ENCODE measurements at places on chromosomes 7 and 10. TPM values are rescaled to one million over a fixed set of nuclear protein-coding genes. Genes with fewer than 3 reads are reported as not detected.

- no peaks in the 10 kb centered on the region for H3K4me1 ChIP-seq
- no peak for DNase-seq
- H3K4me3 ChIP-seq, result no peak overlapping the region
- no peaks in the 10 kb centered on the region for H3K36me3 ChIP-seq
These were observed 59.8 kb upstream of the OPN4 start for GRCh38 chr10:86594535-86594934.

ABLIM1 gene
- total RNA-seq, result 34.6 TPM

IFIT5 gene
- total RNA-seq, result 1.6 TPM

DNA sequence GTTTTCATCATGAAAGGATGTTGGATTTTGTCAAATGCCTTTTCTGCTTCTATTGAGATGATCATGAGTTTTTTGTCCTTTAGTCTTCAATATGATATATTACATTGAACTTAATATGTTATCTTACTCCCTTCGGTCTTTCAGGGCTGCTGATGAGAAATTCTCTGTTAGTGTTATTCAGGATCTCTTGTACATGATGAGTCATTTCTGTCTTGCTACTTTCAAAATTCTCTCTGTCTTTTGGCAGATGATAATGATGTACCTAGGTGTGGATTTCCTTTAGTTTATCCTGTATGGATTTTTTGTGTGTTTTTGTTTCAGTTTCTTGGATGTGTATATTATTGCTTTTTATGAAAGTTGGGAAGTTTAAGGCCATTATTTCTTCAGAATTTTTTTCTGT lies 320.9 kb upstream of the NPSR1 start:
- no peak overlapping the region for H3K27ac ChIP-seq
- H3K4me3 ChIP-seq, result no peak overlapping the region
- no peak for DNase-seq
- H3K4me1 ChIP-seq, result no peaks in the 10 kb centered on the region
- H3K27me3 ChIP-seq, result no peaks in the 10 kb centered on the region

DNA sequence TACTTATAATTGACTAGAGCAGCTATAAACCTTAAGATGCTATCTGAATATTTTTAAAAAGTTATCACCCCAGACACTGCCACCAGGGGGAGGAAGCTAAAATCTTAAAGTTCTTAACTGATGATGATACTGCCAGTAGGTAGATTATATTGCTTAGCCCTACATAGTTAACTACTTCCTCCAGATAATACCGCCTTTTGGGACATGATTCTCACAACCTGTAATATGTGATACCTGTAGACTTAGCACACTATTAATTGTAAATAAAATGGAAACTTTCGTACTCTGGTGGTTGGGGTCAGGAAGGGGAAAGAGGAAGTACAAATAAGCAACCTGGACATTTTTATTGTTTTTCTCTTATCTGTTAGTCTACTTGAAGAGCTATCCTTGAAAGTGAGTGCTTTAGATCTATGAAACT lies 268.9 kb downstream of the ADK start:
- no peaks in the 10 kb centered on the region for H3K36me3 ChIP-seq
- H3K4me1 ChIP-seq, result peaks cover 12% of the 10 kb centered on the region
- H3K4me3 ChIP-seq, result no peak overlapping the region

- H3K4me3 ChIP-seq, result no peak overlapping the region
- H3K4me1 ChIP-seq, result peaks cover 12% of the 10 kb centered on the region
- H3K27me3 ChIP-seq, result no peaks in the 10 kb centered on the region
- no peaks in the 10 kb centered on the region for H3K36me3 ChIP-seq
These were observed 71.5 kb downstream of the WAPL start for GRCh38 chr10:86449926-86450558.

- H3K27ac ChIP-seq, result no peak overlapping the region
- peaks cover 8% of the 10 kb centered on the region for H3K36me3 ChIP-seq
- DNase-seq, result peak; percentile 16
- H3K27me3 ChIP-seq, result no peaks in the 10 kb centered on the region
- H3K4me3 ChIP-seq, result no peak overlapping the region
These were observed 29.1 kb downstream of the WDR37 start for GRCh38 chr10:1085258-1085657.

GRCh38 chr7:501526-501925 lies 18.1 kb downstream of the PDGFA start:
- H3K27me3 ChIP-seq, result no peaks in the 10 kb centered on the region
- no peak for DNase-seq
- H3K27ac ChIP-seq, result no peak overlapping the region
- H3K36me3 ChIP-seq, result peaks cover 6% of the 10 kb centered on the region
- H3K4me1 ChIP-seq, result peaks cover 81% of the 10 kb centered on the region
- H3K4me3 ChIP-seq, result no peak overlapping the region

FANK1 gene
- total RNA-seq, result 1.0 TPM

DNA sequence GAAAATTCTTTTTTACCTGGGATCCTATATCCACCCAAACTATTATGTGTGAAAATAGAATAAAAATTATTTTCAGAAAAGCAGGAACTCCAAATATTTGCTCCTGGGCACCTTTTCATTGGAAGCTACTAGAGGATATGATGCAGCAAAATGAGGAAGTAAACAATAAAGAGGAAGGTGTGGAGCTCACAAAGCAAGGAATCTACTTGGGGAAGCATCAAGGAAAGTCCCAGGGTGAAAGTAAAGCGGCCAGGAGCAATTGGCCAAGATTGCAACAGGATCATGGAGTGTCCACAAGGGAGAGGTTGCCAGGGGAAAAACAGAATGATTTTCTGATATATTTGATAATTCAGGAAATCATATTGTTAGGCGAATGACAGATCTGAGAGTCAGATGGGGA lies 80.8 kb downstream of the CARD11 start:
- no peaks in the 10 kb centered on the region for H3K27me3 ChIP-seq
- H3K4me3 ChIP-seq, result no peak overlapping the region
- no peaks in the 10 kb centered on the region for H3K36me3 ChIP-seq
- H3K27ac ChIP-seq, result no peak overlapping the region

DNA sequence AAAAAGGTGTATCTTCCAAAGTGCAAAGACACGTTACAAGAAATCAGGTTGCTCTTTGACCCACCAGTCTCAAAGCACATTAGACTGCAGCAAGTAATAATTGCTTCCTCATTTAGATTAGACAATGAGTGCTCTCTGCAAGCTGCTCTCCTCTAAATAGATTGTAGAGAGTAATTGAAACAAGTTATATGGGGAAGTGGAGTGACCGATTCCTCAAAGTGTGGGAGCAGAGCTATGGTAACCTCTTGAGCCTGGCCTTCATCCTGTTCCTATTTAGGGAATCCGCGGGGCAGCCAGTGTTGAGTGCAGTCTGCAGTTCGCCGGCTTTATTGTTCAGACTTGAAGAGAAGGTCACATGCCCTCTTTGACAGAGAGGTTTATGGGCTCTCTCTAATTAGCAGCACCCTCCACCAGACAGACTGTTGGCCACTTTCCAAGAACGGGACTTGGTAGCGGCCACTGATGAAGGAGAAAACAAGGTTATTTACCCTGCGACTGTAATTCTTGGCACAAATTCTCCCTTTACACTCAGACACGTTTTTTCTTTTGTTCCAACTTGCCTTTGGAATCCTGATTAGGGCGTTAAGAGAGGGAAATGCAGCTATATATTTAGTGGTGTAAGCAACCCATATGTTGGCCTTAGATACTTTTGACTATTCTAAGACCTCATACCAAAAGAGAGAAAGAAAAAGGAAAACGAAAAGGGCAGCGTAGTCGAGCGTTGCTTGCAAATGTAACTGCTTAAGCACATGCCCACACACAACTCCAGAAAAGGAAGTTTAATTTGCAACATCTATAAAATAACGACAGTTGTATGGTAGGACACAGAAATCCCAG lies 107.5 kb downstream of the REEP3 start:
- peak; percentile 73 for DNase-seq
- H3K27me3 ChIP-seq, result no peaks in the 10 kb centered on the region
- peaks cover 18% of the 10 kb centered on the region for H3K4me1 ChIP-seq
- peak overlapping the region; percentile 99 for H3K27ac ChIP-seq
- H3K36me3 ChIP-seq, result no peaks in the 10 kb centered on the region

DNA sequence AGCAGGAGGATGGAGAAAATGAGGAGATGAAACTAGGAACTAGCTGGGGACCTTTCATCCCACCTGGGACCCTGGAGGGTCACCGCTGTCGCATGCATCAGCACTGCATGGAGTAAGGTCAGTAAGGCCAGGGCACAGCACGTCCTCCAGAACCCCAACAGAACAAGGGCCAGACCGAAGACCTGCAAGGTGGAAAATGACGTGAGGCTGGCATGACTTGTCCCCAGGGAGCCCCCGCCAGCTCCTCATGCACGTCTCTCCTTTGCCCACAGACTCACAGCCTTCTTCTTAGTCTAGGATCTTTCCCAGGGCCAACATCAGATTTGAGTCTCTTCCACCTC lies 4.7 kb downstream of the ZNF488 start:
- peaks cover 32% of the 10 kb centered on the region for H3K4me1 ChIP-seq
- no peak for DNase-seq
- H3K36me3 ChIP-seq, result no peaks in the 10 kb centered on the region
- H3K27ac ChIP-seq, result no peak overlapping the region
- no peak overlapping the region for H3K4me3 ChIP-seq
- no peaks in the 10 kb centered on the region for H3K27me3 ChIP-seq

GRCh38 chr10:8628351-8628750 lies 573.9 kb downstream of the GATA3 start:
- H3K36me3 ChIP-seq, result no peaks in the 10 kb centered on the region
- no peaks in the 10 kb centered on the region for H3K4me1 ChIP-seq
- H3K4me3 ChIP-seq, result no peak overlapping the region

GRCh38 chr10:103278862-103279298 lies 1.9 kb downstream of the INA start:
- H3K4me1 ChIP-seq, result peaks cover 12% of the 10 kb centered on the region
- no peak overlapping the region for H3K4me3 ChIP-seq
- peak; percentile 37 for DNase-seq
- H3K36me3 ChIP-seq, result no peaks in the 10 kb centered on the region
- no peak overlapping the region for H3K27ac ChIP-seq

OR6V1 gene
- total RNA-seq, result not detected

- no peaks in the 10 kb centered on the region for H3K4me1 ChIP-seq
- DNase-seq, result no peak
- no peak overlapping the region for H3K4me3 ChIP-seq
- no peak overlapping the region for H3K27ac ChIP-seq
- H3K36me3 ChIP-seq, result no peaks in the 10 kb centered on the region
- no peaks in the 10 kb centered on the region for H3K27me3 ChIP-seq
These were observed 453.0 kb downstream of the SORCS3 start for GRCh38 chr10:105094048-105094447.

DNA sequence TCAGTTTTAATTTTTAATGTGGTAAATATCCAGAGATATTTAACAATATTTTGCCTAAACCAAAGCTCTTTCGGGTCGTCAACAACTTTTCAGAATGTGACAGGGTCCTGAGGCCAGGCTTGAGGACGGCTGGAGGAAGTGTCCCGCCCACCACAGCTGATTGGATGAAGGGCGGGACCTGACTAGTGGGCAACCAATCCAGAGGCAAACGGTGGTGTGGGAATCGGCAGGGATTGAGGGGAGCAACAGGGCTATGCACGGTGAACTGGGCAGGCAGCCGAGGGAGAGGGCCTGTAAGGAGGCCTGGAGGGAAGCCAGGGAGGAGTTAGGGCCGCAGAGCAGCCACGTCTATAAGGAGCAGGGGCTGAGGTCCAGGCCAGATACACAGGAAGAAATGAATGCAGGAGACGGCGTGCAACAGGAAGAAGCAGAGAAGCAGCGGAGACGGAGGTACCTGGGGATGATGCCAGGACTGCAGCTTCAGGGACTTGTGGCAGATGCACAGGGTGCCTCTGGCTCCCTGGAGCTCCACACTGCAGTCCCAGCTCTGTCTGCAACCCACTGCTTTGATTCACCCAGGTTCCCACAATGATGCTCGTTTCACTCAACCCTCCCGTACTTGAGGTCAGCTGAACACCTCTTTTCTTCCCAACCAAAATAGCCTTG lies 46.1 kb upstream of the ZMIZ1 start:
- H3K4me1 ChIP-seq, result peaks cover 44% of the 10 kb centered on the region
- H3K4me3 ChIP-seq, result no peak overlapping the region

- no peak for DNase-seq
- H3K27ac ChIP-seq, result no peak overlapping the region
- no peak overlapping the region for H3K4me3 ChIP-seq
- H3K4me1 ChIP-seq, result no peaks in the 10 kb centered on the region
- H3K27me3 ChIP-seq, result no peaks in the 10 kb centered on the region
These were observed 71.1 kb downstream of the ADAM22 start for GRCh38 chr7:88005191-88005590.

LIPJ gene
- 0.99 TPM for total RNA-seq

GRCh38 chr10:44906486-44906885 lies 4.7 kb upstream of the TMEM72 start:
- DNase-seq, result no peak
- H3K36me3 ChIP-seq, result no peaks in the 10 kb centered on the region
- peaks cover 38% of the 10 kb centered on the region for H3K4me1 ChIP-seq
- H3K27ac ChIP-seq, result no peak overlapping the region
- H3K4me3 ChIP-seq, result no peak overlapping the region
- no peaks in the 10 kb centered on the region for H3K27me3 ChIP-seq

TMEM140 gene
- total RNA-seq, result 4.0 TPM

GRCh38 chr10:35237766-35238512 lies 98.4 kb upstream of the CCNY start:
- no peak for DNase-seq
- H3K27me3 ChIP-seq, result no peaks in the 10 kb centered on the region
- no peak overlapping the region for H3K27ac ChIP-seq
- H3K36me3 ChIP-seq, result no peaks in the 10 kb centered on the region
- H3K4me1 ChIP-seq, result no peaks in the 10 kb centered on the region

DNA sequence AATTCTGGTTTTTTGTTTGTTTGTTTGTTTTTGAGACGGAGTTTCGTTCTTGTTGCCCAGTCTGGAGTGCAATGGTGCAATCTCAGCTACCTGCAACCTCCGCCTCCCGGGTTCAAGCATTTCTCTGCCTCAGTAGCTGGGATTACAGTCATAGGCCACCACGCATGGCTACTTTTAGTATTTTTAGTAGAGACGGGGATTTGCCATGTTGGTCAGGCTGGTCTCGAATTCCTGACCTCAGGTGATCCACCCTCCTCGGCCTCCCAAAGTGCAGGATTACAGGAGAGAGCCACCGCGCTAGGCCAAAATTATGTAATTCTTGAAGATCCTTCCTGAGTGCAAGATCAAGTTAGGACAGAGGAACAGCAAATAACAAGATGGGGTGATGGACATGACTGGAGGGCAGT lies 719 bp downstream of the ZNF33B start:
- H3K4me3 ChIP-seq, result peak overlapping the region; percentile 67
- peak; percentile 14 for DNase-seq
- H3K36me3 ChIP-seq, result peaks cover 2% of the 10 kb centered on the region
- peak overlapping the region; percentile 99 for H3K27ac ChIP-seq
- peaks cover 66% of the 10 kb centered on the region for H3K4me1 ChIP-seq

- H3K27ac ChIP-seq, result no peak overlapping the region
- no peak for DNase-seq
- no peaks in the 10 kb centered on the region for H3K27me3 ChIP-seq
- H3K36me3 ChIP-seq, result no peaks in the 10 kb centered on the region
- no peaks in the 10 kb centered on the region for H3K4me1 ChIP-seq
These were observed 12.6 kb upstream of the SH2B2 start for GRCh38 chr7:102273749-102274712.

OR2A42 gene
- not detected for total RNA-seq

DNA sequence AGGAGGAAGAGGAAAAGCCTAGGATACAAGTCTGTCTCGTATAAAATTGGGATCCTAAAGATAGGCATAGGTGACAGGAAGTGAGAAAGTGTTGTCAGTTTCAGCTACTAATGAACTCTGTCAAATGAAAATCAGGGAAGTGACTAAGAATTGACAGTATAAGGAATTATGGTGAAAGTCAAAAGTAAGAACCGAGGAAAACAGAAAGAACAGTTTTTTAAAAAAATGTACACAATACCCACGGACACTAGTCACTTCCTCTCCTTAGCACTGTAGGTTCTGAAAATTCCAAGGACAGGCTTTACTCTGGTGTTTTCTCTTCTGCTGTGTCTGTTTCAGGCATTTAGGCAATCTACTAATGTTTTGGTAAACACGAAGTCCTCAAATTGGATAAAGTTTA lies 42.3 kb downstream of the ATAD1 start:
- no peaks in the 10 kb centered on the region for H3K36me3 ChIP-seq
- no peaks in the 10 kb centered on the region for H3K27me3 ChIP-seq
- no peak overlapping the region for H3K4me3 ChIP-seq
- no peak overlapping the region for H3K27ac ChIP-seq
- DNase-seq, result no peak
